ENCODE measurements at places on chromosomes 11 and 22.

- no peak for DNase-seq
Observed at GRCh38 chr22:49025791-49026493, 801.7 kb downstream of the BRD1 start.

GRCh38 chr11:9590717-9591116 is 17.2 kb downstream of the WEE1 start:
- DNase-seq, result no peak

DNA sequence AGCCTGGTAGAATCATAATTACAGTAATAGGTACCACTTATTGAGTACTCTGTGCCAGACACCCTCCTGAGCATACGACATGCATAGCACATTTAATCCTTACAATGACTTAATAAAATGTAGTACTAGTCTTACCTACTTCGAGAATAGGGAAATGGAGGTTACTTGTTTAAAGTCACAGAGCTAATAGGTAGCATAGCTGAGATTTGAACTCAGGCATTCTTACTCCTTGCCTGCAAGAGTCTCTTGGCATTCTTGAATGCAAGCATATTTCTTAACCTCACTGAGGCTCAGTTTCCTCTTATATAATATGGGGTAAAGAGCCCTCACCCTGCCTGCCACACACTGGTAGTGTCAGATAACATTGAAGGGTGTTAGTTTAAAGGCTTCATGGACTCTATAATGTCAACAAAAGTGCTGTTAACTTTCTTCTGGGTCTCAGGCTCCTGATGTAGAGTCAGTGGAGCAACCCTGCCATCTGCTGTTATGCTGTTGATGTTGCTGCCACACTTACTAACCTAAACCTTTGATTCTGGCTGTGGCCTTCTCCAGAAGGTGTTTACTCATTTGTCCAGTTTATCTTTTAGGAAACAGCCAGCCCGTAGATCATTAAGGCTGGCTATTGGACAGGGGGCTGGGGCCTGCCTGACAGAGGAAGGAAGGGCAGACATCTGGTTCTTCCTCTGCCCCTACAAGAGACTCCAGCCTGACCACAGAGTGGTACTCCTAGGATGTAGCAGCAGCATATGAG is 18.9 kb downstream of the LIMK2 start:
- DNase-seq, result no peak

DNA sequence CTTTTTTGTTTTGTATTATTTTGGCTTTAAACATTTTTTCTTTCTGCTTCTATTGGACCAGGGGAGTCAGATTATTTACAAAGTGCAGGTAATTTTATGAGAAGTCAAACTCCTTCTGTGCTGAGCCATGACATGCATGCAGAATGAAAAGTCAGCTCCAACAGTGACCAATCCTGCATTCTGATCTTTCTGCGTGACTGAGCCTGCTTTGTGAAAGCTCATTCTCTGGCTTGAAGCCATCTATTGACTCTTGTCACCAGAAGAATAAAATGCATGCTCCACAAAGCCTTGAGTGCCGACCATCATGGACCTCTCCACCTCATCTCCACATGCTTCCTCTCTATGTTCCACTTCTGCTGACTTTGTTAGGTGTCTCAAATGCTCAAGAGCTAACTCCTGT is 50.2 kb downstream of the MIAT start:
- no peak for DNase-seq

GRCh38 chr11:15941206-15941770 is 415.1 kb downstream of the SOX6 start:
- DNase-seq, result peak; percentile 30

DNA sequence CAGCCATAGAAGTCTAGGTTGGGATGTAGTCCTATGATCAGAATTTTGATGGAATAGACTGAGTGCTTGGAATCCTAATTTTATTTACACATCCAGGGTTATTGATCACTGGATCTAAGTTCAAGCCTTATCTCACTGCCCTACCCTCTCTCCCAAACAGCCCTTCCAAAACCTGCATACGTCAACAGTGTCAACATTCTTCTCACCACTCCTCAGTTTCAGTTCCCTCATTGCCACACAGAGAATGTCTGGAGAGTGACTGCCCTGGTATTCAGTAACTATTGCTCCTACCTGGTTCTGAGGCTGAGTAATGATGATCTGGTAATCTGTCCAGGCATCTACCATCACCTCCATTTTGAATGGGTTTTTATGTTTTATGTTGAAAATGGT is 60.0 kb downstream of the GLYATL1 start:
- no peak for DNase-seq

DNA sequence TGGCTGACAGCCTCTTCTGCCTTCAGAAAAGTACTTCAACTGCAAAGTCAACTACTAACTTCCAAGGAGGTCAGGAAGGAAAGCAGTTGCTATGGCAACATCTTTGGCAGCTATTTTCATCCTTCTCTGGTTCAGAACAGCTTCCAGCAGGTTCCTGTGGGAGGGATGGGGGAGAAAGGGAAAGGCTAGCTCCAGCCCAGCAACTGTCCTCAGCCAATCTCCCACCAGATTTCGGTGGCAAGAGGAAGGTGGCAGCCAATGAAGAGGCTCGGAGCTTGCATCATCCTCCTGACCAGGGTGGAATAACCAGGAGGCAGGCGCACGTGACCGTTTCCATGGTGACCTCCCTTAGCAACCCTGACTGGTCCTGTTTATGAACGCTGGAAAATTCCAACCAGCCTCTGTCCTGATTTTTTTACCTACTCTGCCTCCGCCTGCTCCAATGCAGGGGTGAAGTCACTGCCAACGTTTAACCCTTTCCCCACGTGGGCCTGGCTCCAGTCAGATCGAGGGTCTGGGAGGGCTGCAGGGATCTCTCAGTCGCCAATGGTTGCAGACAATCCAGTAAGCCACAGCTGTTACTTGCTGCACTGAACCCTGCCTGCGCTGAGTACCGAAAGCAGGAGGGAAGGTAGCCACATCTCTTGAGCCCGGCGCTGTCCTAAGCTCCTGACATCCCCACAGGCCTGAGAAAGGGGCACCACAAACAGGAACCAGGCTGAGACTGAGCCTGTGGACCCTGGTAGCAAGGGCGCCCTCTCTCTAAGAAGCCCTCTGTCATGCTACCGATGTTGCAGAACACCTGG is 11.2 kb upstream of the MALAT1 start:
- peak; percentile 95 for DNase-seq

DNA sequence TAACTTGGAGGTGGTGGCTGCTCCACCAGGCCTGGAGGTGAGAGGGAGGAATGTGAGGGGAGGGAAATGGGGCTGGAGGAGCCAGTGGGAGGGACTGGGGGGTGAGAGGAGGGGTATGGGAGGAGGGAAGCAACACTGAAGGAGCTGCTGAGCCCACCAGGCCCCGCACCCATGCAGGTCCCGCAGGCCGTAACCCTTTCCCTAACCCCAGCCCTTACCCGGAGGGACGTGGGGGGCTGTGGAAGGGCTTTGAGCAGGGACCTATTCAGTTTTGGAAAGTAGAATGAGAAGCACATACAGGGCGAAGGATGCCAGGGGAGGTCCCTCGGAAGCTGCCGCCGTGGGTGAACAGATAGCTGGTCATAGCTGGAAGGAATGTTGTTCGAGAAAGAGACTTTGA is 33.9 kb upstream of the CRYBB3 start:
- no peak for DNase-seq

- no peak for DNase-seq
Observed at GRCh38 chr22:21916309-21916918, 36.2 kb downstream of the PPM1F start.

- DNase-seq, result no peak
Observed at GRCh38 chr22:26443901-26444690, 15.0 kb downstream of the ASPHD2 start.

GRCh38 chr11:116164843-116165242 is 607.9 kb downstream of the BUD13 start:
- peak; percentile 45 for DNase-seq

DNA sequence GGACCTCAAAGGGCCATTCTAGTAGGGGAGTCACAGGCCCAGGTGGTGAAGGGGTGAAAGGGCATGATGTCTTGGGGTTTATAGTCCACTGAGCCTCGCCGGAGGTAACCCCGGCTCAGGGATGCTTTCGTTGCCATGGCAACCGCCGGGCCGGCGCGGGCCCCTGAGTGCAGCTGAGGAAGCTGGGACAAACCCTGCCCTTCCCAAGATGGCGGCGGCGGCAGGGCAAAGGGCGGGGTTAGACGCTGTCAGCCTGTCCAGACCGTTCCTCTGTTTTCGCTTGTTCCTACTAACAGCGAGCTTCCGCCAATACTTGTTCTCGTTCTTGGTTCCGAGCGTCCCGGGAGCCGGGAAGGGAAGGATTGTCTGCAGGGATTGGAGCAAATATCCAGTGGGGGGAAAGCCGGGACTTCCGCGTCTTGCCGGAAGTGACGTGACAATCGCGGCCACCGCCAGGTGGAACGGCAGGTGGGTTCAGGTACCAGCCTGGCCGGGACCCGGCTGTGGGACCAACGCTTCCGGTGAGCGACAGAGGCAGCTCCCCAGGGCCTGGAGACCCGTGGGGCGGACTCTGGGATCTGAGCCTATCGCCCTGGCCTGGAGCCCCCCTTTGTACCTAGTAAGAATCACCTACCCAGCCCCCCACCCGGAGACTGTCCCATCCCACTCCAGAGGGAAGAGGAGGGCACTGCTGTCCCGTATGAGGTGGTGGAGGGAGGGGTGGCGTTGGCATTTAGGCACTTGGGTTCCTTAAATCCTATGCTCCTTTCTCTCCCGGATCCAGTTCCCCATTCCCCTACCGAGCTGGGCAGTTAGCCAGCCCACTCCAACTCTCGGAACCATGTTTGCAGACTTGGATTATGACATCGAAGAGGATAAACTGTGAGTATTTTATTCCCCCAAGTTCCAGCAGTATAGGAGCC is at the start of gene PICK1:
Gene PICK1 (plus strand): TSS at position 436 of the 923 bp plus-strand sequence. CDS start 406 bp downstream, at position 842.
- peak; percentile 98 for DNase-seq

GRCh38 chr11:13183094-13183825 is 94.3 kb upstream of the BMAL1 start:
- peak; percentile 49 for DNase-seq

GRCh38 chr11:80320765-80321164 is 879.9 kb upstream of the TENM4 start:
- peak; percentile 58 for DNase-seq

GRCh38 chr11:122045181-122045586 is 70.8 kb downstream of the BLID start:
- peak; percentile 5 for DNase-seq

- no peak for DNase-seq
Observed at GRCh38 chr11:75474878-75475766, 42.1 kb upstream of the KLHL35 start.

DNA sequence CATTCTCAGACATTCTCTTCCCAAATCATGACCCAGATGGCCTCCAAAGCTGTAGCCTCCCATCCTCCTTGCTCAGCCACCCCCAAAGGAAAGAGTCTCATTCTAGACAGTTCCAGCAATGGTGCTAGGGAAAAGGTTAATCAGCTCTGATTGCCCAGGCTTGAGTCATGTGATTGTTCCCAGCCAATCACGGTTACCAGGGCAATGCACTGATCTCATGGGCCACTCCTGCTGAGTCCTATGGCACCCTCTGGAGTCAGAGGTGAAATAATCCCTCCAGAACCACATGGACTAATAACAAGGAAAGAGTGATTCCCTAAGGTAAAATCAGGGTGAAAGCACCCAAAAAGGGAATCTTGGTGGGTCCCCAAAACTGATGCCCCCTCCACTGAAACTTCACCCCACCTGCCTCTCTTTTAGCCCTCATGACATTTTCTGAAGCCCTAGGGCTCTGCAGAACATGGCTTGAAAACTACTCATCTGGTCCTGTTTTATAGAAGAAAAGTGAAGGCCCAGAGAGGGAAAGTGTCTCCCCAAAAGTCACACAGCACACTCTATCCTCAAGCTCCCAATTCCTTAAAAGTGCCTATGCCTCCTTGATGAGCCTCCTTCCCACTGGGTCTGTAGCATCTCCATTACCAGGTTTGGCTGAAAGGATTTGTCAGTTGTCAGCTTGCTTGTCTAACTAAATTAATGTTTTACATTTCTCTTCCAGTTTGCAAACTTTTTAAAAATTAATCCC is 203.7 kb downstream of the MN1 start:
- no peak for DNase-seq

- DNase-seq, result no peak
Observed at GRCh38 chr11:78231962-78232501, 43.3 kb downstream of the USP35 start.

DNA sequence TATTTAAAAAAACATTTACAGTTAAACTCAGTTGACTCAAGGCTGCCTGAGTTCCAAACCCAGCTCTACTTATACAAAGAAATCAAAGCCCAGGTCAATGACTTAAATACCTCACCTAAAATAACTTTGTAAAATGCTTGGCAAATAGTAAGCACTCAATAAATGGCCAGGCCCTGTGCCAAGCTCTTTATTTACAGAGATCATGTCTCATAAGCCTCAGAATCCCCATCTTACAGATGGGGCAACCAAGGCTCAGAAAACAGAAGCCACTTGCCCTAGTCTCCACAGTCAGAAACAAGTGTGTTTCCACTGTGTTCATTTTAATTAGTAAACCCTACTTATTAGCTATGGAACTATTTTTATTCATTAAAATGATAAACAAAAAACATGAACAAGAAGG is 30.5 kb upstream of the TTC28 start:
- no peak for DNase-seq

DNA sequence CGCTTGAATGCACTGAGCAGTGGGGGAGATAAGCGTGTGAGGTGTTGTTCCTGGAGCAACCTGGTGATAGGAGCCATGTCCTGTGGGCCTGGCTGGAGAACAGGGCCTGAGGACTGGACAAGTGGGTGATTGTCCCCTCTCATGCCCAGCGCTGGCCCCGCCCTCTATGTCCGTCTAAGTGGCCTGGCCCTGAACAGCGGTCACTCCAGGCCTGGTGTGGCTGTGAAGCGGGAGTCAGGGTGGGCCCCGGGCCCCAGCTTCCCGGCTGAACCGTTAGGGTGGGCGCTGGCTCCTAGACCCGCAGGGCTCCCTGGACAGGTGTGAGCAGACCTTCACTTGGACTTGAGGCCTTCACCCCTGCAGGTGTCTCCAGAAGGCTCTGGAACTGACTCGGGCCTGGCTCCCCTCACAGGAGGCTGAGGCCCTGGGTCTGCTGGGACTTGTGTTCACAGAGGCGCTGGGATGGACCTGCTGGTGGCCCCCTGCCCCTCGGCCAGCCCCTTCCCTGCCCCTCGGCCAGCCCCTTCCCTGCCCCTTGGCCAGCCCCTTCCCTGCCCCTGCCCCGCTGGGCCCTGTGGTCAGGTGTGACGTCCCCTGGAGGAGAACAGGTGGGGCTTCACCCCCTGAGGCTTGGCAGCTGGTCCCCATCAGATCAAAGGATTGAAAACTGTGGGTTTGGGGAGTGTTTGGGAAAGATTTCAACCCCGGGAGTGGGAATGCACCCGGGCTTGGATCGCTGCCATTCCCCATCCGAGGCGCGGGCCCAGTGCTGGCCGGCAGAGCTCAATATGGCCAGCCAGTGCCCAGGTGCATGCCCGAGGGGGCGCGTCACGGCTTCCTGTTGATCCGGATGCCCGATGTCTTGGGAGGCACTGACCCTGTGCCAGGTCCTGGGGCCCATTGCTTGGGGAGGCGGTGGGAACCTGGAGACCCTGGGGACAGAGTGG is 3.2 kb upstream of the MUC6 start:
- peak; percentile 18 for DNase-seq

- no peak for DNase-seq
Observed at GRCh38 chr11:29268733-29269132, 748.1 kb downstream of the KCNA4 start.

- no peak for DNase-seq
Observed at GRCh38 chr11:10678101-10678500, 15.5 kb downstream of the IRAG1 start.

GRCh38 chr22:37546437-37547250 is 13.6 kb upstream of the CDC42EP1 start:
- no peak for DNase-seq
